ENCODE measurements at places on chromosomes 4 and X.

DNA sequence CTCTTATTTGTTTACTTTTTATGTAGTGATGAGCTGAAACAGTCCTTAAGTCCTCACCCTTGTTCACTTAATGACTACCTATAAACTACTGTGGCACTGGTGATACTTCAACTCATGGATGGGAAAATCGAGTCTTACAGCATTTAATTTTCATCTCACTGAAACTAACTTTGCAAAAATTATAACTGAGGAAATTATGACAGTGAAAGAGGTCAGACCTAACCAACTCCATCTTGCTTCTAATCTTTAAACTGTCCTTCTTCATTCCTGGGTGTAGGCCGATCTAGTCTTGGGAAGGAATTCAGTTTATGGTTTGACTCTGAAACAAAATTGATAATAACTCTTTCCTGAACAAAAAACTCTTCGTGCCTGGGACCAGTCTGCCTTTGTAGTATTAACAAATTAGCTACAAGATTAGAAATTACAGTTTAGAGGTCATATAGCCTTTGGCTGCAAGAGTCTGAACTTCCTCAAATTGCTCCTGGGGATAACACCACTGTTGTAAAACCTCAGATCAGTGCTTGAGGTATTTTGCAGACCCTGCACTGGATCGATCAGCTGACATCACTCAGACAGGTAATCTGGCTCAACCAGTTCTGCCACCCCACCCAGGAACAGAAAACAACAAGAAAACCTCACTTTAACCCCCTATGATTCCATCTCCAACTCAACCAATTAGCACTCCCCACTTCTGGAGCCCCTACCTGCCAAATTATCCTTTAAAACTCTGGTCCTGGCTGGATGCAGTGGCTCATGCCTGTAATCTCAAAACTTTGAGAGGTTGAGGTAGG, 995.7 kb upstream of the PRKX start:
- DNase-seq: no peak

DNA sequence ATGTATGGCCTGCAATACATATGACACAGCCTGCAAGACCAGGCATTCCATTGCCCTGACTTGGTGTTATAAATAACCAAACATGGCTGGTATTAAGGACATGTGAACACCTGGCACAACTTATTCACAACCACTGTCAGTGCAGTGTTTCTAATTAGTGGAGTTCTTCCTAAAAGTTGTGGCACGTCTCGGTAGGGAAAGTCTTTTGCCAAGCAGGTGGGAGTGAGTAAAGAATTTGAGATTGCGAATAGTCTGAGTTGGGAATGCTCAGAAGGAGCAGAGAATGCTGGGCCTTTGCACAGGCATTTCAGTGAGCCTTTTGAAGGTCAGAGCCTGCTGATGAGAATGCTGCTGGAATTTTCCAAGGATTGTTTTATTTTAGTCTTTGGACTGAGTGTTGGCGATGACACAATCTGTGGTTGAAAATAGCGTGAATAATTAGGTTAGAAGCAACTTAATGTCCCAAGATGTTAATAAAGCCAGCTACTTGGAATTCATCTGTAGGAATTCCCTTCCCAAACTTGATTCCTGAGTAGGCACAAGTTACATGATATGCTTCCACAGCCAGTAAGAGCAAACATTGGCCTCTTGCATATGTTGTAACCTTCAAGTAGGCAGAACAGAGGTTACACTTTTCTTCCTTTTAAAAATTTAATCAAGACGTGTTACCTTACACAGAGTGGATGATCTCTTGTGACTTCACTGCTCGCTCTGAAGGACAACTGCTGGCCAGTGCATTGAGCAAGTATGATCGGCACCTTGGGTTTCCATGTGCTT, 83.6 kb upstream of the PGRMC2 start:
- DNase-seq: no peak

DNA sequence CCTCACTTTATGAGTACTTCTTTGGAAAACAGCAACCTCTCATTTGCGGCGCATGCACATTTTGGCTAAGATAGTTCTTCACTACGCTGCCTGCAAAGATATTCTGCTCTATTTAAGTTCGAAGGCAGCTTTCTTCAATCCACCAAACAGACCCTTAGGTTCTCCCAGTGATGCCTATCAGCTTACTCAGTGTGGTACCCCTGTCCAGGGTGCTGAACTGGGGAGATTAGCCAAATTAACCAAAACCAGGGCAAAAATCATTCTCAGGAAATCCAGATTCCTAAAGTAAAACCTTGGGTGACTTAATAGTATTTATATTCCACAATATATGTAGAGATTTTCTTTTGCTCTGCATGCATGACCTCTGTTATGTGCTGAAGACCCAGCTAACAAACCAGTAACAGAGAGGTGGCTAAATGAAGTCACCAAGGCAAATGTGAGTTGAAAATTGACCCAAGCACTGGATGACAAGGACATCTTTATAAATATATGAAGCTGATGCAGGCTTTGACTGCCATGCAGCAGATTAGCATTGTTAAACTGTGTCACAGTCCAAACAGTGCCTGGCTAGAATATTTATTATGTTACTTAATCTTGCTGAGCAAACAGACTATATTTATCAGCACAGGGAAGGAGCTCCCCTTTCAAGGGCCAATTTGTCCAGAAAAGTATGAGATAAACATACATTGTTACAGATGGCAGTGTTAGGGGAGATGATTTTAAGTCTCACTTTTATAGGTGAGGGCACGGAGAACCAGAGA, 418.2 kb downstream of the STIM2 start:
- no peak for DNase-seq

DNA sequence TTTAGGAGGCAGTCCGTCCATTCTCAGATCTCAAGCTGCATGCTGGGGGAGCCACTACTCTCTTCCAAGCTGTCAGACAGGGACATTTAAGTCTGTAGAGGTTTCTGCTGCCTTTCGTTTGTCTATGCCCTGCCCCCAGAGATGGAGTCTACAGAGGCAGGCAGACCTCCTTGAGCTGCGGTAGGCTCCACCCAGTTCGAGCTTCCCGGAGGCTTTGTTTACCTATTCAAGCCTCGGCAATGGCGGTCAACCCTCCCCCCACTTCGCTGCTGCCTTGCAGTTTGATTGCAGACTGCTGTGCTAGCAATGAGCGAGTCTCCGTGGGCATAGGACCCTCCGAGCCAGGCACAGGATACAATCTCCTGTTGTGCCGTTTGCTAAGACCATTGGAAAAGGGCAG, 10.7 kb upstream of the ADH5 start:
- no peak for DNase-seq

GRCh38 chr4:53366301-53366716, 448 bp upstream of the SCFD2 start:
- no peak for DNase-seq

DNA sequence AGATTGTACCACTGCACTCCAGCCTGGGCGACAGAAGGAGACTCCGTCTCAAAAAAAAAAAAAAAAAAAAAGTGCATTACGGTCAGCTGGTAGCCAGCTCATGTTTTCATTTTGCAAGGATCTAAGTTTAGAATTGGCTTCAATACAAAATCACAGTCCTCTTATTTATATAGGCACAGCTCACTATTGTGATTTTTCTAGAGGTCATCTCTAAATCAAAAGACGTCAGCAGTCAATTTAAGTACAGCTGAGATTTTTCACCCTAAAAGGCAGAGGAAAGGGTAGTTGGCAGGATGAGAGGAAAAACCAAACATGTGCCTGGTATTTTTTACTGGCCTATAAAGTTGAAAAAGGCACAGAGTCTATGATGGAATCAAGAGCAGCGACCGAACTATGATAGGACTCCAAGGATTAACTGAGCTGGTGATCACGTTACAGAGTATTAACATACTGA, 30.8 kb downstream of the ASB5 start:
- no peak for DNase-seq

GRCh38 chr4:67394879-67395278, 150.4 kb downstream of the CENPC start:
- no peak for DNase-seq

DNA sequence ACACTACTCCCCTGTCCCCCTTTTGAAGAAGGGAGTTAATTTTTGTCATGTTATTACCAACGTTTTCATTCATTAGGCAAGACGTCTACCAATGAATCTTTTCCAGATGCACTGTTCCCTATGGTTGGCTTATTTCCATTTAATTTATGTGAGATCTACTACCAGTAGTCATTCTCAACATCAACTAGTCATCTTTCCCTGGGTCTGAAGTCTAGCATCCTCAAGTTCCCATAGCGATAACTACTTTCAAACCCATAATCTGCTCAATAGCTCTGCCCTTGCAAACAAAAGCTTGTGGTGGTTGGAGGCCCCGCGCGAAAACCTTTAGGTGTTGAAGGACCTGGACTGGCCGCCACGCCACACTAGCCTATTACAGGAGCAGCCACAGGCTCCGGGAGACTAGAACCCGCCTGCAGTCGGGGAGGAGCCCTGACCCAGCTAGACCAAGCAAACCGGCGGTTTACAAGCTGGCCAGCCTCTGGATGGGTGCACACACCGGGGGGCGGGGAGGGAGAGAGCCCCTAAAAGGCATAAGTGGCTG, 746 bp downstream of the PPAT start:
- DNase-seq: no peak

- no peak for DNase-seq
Observed at GRCh38 chr4:98527534-98528269, 130.7 kb downstream of the TSPAN5 start.

GRCh38 chr4:13432453-13432852, 51.7 kb downstream of the RAB28 start:
- no peak for DNase-seq

- DNase-seq: no peak
Observed at GRCh38 chrX:100358766-100359165, 51.3 kb downstream of the PCDH19 start.

DNA sequence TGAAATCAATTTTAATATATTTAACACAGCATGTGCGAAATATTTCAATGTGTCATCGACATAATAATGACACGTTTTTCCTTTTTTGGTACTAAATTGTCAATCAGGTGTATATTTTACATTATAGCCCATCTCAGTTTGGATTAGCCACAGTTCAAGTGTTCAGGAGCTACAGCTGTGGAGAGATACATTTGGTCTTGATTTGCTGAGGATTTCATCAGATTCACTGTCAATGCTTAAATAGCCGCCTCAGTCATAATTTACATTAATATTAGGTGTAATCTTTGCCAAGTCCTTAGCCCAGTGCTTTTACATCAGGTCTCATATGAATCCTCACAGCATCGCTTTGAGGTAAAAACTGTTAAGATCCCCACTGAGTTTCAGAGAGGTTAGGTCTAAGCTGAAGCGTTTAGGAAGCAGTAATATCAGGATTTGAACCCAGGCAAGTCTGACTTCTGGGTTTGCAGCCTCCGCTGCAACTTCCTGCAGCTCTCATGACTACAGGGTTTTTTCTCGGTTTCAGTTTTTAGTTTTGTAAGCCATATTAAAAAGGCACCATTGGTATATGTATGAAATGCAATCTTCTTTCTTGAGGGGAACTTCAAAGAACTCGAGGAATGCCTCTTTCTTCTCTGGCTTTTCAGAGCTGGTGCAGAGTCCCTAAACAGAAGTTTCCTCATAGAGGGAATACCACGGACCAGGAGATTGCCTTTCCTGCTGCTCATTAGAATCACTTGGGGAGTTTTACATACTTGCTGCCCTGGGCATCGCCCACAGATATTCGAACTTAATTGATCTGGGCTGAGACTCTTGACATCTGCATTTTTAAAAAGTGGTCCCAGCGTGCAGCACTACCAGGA, 6.4 kb downstream of the MTM1 start:
- no peak for DNase-seq

GRCh38 chr4:66855956-66856355, 689.3 kb downstream of the CENPC start:
- no peak for DNase-seq

DNA sequence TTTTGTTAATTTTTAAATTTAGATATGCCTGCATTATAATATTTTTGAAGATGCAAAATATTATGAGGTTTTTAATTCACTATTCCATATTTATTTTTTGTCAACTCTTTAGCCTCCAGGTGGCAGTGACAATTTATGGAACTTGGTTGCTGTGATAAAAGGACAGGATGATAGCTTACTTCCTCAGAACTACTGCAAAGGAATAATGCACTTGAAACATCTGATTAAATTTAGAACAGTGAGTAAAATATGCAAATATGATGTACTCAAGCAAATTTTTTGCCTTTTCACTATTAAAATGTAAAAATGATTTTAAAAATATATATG, 45.1 kb downstream of the SPATA4 start:
- DNase-seq: no peak

GRCh38 chr4:113406723-113407016, 354.9 kb downstream of the CAMK2D start:
- DNase-seq: no peak

GRCh38 chr4:139815778-139816601, 150.4 kb downstream of the MGST2 start:
- DNase-seq: no peak

- no peak for DNase-seq
Observed at GRCh38 chrX:118751950-118752783, 24.8 kb downstream of the IL13RA1 start.

DNA sequence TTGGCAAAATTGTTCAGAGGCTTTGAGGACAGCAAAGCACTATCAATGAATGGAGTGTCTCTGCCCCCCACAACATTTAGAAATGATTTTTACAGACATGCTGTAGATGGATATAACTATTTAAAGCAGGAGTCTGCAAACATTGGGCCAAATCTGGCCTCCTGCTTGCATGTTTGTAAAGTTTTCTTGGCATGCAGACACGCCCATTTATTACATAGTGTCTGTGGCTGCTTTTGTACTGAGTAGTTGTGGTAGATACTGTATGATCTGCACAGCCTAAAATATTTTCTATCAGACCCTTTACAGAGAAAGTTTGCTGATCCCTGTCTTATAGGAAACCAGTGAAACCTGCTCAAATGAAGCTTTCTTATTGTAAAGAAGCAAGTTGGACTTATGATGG, 45.5 kb upstream of the PHEX start:
- no peak for DNase-seq

GRCh38 chr4:19224820-19225219, 1026.9 kb upstream of the SLIT2 start:
- DNase-seq: no peak

GRCh38 chr4:124390861-124391260, 321.7 kb downstream of the ANKRD50 start:
- no peak for DNase-seq

DNA sequence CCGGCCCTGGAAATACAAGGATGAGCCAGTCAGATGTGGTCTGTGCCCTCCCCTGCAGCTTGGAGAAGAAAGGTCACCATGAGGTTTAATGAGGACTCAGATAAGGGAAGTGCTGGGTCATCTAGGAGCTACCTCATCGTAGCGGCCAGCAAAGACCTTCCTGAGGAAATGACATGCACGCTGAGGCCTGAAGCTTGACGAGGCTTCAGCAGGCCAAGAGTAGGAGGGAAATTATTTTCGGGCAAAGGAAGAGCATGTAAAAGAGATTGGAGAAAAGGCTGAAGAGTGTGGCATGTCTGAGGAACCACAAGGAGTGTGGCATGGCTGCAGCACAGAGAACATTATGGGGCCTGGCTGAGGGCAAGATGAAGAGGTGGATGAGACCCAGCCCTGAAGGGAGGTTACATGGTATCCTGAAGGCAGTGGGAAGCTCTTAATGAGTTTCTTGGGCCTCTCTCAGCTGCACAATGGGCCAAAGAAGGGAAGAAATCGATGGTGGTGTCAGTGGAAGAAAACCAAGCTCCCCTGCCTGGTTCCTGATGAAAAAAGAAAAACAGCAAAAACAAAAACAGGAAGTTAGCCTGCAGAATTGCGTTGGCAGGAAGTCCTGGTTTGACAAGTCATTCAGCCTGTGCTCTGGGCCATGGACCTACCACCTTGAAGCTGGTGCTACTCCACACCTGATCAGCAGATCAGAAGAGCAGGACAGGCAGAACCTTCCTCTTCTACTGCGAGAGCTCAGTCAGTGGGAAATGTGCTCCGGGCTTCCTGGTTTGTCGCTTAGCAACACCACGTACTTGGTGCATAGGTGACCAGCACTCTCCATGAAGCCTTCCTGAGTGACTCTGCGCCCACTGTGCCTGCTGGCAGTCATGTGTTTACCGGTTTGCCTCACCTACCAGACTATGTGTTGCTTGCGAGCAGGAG, 134.5 kb upstream of the KLF3 start:
- DNase-seq: peak; percentile 11
